Astrocyte (in vitro differentiated cells and primary cell): ENCODE measurements at places on chromosomes 12 and 14. TPM values are rescaled to one million over a fixed set of nuclear protein-coding genes. Genes with fewer than 3 reads are reported as not detected.

DNA sequence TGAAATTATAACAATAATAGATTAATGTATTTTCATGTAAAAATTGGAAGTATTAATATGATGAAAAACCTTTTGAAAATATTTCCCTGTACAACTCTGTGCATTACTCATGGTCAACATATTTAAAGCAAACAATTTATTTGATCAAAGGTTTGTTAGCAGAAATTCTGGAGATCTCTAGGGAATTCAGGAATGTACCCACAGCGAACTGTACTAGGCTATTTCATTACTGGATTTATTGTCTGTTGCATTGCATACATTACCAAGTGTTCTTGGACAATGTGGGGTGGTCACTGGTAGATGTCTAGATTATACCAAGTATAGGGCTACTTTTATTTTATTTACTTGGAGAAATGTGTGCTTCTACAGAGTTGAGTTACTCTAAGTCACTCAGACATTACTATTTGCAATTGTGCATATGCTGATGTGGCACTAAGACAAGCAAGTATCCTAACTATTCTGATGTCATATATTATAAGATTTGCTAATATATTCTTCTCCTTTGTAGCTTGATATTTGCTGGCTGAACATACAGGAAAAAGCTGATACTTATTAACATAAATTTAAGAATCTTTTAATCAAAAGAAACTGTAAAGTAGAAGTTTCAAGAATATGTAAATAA lies 323.3 kb downstream of the CCER1 start:
- no peak for DNase-seq

The SLC5A8 gene
- not detected in 2 replicates for total RNA-seq

The ARID4A gene
- 24.5 and 26.6 TPM in 2 replicates for total RNA-seq

GRCh38 chr12:72089678-72090077 lies 151.0 kb downstream of the TPH2 start:
- no peak for DNase-seq

DNA sequence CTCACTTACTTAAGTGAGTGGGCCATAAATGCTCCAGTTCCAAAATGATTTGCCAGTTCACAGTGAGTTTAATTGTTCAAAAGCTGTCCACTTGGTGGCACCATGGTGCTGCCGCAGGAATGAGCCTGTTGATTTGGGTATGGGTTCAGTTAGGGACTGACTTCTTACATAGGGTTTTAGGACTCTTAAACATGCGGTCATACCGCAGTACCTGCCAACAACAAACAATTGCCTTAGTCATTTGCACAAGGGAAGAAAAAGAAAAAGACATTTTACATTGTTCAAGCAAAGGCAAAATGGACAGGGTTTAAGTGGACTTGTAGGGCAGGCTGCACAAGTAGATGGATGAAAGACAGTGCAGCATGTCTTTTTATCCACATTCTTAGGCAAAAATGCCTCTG lies 80.0 kb upstream of the DBX2 start:
- peak; percentile 59 for DNase-seq
